ENCODE measurements at places on chromosomes 1 and 21.

DNA sequence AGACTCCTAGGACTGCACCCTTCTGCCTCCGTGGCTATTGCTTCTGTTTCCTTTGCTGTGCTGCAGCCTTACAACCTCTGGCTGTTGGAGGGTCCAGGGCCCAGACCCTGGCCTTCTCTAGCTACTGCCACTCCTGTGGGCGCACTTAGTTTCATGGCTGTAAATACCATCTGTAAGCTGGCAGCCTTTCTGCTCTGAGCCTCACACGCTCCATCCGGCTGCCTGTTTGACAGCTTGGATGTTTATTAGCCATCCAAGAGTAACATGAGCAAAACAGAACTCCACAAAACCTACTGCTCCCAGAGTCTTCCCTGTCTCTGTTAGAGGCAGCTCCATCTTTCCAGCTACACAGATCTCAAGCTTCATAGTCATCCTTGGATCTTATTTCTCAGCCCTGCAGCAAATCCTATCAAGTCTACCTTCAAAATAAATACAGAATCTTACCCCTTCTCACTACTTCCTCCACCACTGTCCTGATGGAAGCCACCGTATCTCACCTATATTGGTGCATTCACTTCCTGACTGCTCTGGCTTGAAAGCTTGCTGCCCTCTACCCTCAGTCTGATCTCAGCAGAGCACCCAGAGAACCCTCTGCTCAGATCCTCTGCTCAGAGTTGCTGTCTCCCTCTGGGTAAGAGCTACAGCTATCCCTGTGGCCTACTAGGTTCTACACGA lies 19.1 kb downstream of the SLC25A33 start:
- ATAC-seq, result no peak

DNA sequence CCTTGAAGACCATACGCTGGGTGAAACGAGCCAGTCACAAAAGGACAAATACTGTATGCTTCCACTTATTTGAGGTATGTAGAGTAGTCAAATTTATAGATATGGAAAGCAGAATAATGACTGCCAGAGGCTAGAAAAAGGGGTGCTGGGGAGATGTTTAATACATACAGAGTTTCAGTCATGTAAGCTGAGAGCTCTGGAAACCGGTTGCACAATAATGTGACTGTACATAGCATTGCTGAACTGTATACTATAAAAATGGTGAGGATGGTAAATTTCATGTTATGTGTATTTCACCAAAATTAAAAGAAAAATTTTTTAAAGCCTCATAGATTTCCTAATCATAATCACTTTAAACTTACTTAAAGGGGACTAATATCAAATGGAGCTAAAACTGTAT lies 110.8 kb downstream of the ZZZ3 start:
- no peak for ATAC-seq

DNA sequence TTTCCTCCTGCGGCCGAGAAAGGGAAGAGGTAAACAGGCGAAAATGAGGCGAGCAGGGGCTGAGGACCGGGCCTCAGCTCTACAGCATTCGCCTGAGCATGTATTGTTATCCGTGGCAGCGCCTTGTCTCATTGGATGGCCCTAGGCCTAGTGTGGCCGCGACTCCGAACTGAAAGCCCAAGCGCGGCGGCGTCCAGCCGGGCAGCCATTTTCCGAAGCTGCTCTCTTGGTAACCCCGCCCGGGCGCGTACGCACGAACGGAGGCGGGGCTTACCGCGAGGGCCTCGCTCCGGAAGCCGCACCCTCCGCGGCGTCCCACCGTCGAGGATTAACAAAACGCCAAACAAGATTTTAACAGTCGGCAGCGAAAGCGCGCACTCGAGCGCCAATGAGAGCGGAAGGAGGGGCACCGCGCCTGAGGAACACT lies 797 bp upstream of the USP1 start:
- ATAC-seq, result peak; percentile 77

GRCh38 chr1:225965231-225965630 lies 24.2 kb upstream of the LEFTY2 start:
- ATAC-seq, result no peak

DNA sequence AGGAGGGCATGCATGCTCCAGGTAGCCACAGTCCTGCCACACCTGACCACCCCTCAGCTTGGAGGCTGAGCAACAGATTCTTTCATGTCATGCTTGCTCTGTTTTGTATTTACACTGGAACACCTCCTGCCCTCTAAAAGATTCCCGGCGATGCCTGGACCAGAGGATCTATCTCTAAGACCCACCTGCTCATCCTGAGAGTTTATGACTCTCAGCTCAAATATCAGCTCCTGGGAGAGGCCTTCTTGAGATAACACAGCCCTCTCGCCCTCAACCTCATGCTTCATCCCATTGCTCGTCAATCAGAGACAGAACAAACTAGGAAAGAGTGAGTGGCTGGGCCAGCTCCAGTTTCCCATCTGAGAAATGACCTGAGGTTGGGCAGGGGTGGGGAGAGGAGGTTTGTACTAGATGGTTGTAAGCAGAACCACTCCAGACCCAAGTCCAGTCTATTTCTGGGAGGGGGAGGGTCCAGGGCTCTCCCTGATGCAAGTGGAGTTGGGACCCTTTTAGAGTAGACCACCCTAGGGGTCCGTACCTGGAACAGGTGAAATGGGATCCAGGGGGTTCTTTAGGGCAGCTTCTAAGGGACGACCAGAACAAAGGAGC lies 524.5 kb downstream of the MATN1 start:
- ATAC-seq, result no peak

- no peak for ATAC-seq
Observed at GRCh38 chr1:199335496-199335895, 692.0 kb upstream of the NR5A2 start.

DNA sequence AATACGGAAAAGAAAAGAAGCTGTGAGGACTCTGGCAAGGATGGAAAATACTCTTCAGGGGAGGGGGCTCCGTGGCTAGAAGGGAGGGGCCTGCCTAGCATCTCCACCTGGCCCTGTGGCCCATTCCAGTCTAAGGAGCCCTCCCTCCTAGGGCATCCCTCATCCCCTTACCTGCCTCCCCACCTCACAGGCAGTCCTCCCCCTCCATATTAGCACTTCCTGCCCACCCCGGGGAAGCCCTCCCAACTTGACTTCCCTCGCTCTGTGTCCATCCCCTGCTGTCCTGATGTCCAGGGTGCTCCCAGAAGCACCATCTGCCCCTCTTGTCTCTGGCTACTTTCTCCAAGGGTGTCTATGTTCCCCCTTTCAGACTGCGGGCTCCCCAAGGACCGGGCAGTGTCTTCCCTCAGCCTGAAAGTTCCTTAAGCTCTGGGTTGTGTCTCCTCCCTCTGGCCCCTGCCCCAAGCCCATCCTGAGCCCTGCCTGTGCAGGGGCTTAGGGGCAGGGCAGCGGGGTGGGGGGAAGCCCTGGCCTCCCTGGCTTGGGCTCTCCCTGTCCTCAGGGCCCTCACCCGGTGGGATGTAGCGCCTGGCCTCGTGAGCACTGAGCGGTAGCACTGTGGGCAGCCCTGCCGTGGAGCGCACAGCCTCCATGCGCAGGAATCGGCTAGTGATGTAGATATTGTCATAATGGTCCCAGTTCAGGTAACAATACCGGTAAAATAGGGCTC lies 3.9 kb downstream of the DCST2 start:
- ATAC-seq, result no peak

GRCh38 chr21:46025113-46025770 lies 43.7 kb downstream of the COL6A1 start:
- peak; percentile 51 for ATAC-seq

DNA sequence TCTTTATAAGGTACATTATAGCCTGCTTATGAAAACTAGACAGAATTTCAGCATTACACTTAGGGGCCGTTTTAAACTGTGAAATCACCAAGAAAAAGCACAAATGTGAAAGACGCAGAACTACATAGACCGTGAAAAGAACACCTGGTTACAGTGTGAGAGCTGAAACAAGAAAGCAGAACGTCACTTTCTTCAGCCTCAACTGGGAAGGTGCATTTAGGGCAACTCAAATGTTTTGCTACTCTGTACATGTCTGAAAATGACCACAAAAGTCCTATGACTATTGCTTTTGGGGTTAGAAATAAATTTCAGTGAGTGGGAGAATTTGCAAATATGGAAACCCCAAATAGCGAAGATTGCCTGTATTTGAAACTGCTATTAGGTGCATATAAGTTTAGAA lies 268.7 kb downstream of the OLFM3 start:
- no peak for ATAC-seq

GRCh38 chr1:207084701-207085180 lies 3.9 kb upstream of the C4BPB start:
- ATAC-seq, result peak; percentile 61

DNA sequence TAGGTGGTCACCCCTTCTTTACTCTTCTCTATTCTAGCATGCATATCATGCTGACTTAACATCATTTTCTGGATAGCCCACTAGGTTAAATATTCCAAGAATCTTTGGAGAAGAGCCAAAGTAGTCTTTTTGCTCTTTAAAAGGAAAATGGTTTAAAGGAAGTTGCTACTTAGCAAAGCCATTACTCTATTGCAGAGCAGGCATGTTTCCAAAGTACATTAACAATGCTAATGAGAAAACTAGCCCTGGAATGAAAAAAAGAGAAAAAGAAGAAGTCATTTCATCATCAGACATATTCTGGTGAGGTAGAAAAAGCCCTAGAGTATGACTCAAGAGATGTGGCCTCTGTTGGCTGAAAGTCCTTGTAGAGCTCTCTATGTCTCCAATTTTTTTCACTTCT lies 74.0 kb downstream of the NUF2 start:
- no peak for ATAC-seq

- ATAC-seq, result no peak
Observed at GRCh38 chr1:245694753-245695195, 540.0 kb downstream of the KIF26B start.

DNA sequence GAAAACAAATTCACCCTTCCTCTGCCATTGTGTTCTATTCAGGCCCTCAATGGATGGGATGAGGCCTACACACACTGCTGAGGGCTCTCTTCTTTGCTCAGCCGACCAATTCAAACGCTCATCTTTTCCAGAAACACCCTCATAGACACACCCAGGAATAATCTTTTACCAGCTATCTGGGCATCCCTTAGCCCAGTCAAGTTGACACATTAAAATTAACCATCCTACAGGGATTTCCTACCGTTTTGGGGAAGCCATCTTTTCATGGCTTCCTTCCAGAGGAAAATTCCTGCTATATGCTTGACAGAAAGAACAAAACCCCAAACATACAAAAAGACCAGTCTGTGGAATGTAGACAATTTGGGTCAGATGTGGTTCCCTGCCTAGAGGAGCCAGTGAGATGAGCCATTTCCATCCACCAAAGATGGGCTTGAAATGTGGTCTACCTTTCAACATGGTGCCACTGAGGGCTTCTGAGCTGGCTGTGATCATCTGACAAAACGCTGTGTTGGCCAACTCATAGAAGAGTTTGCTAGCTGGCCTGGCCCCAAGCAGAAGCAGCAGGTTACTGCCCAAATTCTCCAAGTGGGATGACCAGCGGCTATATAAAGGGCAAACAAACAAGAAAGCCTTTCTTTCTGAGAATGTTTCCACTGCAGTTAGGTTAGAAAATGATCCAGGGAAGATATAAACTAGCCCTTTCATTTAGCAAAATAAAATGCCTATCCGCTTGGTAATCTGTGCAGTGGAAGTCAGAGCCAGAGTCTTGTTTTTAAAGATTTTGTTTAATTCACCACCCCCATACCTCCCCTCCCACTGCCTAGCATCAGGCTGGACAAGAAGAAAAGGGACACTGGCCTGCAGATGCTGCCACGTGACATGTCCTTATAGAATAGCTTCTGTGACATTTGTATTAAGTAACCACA lies 69.1 kb upstream of the MRPS6 start:
- ATAC-seq, result no peak

GRCh38 chr1:63968663-63969440 lies 195.0 kb downstream of the ROR1 start:
- ATAC-seq, result no peak

Data from activated T-helper 17 cell treated with anti-CD3 and anti-CD28 coated beads, Interleukin-2, amount 50 U/mL, for 72 hours (primary cell).